ENCODE measurements at places on chromosomes 13 and 19. TPM values are rescaled to one million over a fixed set of nuclear protein-coding genes. Genes with fewer than 3 reads are reported as not detected.

GRCh38 chr13:20713751-20714150 lies 10.3 kb downstream of the IL17D start:
- DNase-seq: no peak

DNA sequence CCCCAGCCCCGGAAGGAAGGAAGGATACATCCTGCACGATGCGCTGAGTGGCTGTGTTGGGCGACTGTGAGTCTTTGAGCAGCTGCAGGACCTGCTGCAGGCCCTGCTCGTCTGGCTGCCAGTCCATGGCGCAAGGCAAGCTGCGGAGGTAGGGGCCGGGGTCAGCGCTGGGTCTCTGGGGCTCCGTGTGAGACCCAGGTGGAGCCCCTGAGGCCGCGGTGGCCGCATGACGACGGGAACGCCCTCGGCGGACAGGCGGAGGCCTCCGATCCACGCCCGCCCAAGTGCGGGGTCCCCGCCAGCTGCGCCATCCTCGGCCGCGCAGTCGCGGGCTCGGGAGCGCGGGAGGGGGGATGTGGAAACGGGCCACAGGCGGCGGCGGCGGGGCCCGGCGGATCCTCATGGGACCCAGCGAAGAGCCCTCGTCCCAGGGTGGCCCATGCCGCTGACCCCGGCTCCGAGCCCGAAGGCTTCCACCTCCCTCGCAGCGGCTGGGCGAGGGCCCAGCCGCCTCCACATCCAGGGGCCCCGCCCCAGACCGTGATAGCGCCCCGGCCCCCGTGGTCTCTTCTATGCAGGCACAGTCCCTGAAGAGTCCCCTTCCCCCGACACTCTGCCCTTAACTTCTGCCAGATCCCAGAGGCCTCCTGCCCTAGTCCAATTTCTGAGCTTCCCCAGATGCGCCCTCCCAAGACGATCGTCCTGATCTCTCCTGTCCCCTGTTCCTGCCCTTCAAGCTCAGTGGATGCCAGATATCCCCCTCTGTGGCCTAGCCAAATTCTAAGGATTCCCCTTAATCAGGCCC lies 2.7 kb downstream of the TNPO2 start:
- no peak for DNase-seq

- DNase-seq: peak; percentile 42
Measured at GRCh38 chr13:34555988-34556387, 386.1 kb upstream of the NBEA start.

DNA sequence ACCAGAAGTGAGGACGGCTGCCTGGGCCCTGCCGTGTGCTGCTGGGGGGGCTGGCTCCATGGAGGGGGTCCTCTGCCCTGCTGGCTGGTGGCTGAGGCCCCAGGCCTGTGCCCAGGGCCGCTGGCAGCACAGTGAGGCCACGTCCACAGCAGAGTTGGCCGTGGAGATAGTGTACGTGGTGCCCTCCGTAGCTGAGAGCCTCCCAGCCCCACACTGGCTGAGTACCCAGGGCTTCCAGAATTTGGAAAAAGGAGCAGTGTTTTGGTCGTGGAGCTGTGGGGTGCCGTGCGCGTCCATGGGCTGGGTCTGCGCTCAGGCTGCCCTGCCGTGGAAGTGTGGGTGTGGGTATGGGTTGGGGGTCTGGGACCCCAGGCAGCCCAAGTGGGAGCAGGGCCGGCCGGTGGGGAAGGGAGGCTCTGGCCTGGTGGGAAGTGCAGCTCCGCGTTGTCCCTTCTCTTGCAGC lies 5.9 kb downstream of the PTBP1 start:
- DNase-seq: no peak

GRCh38 chr13:32663660-32664059 lies 77.4 kb downstream of the PDS5B start:
- DNase-seq: no peak

- no peak for DNase-seq
Measured at GRCh38 chr13:23279321-23279720, 98.5 kb downstream of the SGCG start.

DNA sequence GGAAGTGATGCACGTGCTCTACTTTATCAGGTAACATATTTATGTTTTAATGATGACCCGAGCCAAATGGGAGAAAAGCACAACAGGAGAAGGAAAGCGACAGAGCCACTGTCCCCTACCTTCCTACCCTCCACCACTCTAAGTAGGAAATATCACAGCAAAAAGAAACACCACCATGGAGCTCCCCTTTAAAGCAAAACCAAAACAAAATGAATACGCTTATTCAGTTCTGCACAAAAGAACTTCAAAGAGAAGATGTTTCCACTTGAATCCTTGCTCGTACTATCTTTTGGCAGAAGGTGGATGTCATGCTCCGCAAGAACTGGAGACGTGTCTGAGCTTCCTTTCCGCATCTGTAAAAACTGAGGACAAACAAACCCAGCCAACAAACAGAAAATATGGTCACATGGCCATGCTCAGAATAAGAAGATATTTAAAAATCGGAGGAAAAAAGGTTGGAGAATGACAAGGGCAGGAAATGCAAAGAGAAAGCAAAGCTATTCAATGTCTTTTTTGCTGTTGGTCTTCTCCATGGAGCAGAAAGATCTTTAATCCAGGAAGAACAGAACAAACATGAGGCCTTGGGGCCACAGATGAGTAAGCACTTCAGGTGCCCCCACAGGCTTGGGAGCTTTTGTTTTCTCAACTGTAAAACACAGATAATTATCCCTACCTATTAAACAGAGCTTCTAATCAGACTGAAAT lies 19.5 kb downstream of the N4BP2L1 start:
- DNase-seq: no peak

- no peak for DNase-seq
Measured at GRCh38 chr13:25171170-25171516, 945 bp downstream of the AMER2 start.

The PKN1 gene
- polyA plus RNA-seq: 85.4 TPM

The CEACAM19 gene
- 2.0 TPM for polyA plus RNA-seq

The RPS5 gene
- polyA plus RNA-seq: 2,322 TPM

The FGF22 gene
- 0.76 TPM for polyA plus RNA-seq

The PINLYP gene
- 15.7 TPM for polyA plus RNA-seq

The PSPN gene
- 0.92 TPM for polyA plus RNA-seq

The CCDC159 gene
- polyA plus RNA-seq: 40.5 TPM
